NCI-H1105 treated with DMSO at 0.1 percent for 48 hours (cell line): ENCODE measurements at places on chromosomes 6 and 20.

DNA sequence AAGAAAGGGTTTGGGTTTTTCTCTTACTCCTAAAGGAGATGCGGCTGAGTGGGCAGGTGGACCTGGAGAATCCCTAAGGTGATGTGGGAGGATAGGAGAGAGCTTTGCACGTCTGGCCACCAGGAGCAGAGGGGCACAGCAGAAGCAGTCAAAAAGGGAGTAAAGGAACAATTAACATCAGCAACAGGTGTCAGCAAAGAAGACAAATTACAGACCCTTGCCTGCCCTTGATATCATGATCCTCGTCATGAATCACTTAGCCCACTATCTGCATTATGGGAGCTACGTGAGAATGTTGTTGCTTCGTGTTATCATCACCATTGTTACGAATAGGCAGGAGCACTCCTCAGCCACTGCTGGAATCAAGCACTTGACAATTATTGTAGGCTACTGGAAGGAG lies 25.5 kb upstream of the ARG1 start:
- no peak for DNase-seq

DNA sequence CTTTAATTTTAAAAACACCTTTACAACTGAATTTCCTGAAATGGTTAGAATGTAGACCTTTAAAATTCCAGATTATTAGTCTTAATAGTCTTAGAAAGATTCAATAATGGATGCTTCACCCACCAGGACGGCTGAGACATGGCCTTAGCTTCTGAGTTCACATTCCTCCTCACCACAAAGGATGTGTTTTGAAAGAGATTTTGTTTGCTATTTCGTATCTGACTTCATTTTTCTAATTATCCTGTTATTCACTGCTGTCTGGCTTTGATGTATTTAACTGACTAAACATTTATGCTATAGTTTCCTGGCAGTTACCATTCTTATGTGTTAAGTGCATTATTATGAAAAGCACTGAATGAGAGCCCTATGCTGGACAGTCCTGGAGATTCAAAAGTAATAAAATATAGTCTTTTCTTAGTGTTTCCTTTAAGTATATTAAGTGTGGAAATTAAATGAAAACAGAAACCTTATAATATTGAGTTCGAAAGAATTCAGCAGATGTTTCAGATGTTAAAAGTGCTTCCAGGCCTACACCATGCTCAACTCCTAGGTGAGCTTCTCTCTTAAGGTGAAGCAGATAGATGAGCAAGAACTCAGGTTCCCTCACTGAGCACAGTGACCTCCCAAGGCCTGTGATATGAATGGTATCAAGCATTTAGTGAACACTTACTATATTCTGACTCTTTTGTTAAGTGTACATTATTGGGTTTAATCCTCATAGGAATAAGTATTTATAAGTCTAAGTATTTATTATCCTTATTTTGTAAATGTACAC lies 40.3 kb downstream of the MAP3K4 start:
- peak; percentile 8 for DNase-seq

DNA sequence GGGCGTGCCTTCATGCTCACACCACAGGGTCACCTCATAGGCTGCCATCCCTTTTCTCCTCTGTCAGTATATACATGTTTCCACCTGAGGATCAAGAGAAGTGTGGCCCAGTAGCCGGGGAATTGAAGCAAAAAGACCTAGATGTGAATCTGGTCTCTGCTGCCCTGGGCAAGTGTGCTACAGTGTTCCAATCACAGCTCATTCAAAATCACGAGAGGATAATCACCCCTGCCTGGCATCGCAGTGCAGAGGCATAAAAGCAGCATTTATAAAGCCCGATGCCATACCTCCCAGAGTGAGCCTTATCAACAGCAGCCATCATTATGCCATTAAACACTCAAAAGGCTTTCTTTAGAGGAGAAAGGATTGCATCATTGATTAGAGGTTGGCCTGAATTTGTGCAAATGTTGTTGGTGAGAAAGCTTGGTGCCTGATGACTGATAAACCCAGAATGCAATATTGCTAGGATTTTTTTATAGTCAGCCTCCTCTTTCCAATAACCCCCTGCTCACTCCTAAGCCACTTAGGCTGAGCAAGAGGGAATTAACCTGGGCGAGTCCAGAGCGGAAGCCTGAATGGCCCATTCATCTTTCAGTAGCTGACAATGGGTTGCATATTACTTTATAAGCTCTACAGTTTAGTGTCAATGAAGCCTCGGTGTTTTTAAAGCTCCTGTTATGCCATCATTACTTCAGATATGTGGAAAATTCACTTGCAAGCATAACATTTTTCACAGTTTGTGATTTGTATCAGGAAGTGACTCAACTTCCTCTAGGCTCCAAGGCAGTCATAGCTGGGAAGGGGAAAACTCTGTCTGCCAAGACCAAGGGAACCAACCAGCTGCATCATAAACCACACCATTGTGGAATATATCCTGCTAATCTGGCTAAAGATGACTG lies 92.5 kb upstream of the NXT1 start:
- DNase-seq, result peak; percentile 84

DNA sequence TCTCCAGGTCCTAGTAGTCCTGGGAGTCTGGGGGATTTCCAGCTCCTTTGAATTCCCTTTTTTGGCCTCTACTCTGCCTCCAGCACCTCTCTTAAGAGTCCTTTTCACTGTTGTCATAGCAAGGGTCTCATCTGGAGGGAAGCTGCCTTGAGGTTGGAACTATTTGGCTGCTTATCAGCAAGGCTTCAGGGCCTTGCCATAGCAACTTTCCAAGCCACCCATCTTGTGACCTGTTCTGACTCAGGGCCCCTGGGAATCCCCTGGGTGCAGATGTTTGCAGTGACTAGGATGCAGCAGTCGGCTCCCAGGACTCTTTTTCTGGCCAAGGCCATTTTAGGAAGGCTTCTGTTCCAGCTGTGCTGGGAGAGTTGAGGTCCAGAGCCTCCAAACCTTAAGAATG lies 12.4 kb downstream of the PKIG start:
- DNase-seq, result no peak

GRCh38 chr20:44494266-44494665 lies 18.6 kb downstream of the TTPAL start:
- no peak for DNase-seq

DNA sequence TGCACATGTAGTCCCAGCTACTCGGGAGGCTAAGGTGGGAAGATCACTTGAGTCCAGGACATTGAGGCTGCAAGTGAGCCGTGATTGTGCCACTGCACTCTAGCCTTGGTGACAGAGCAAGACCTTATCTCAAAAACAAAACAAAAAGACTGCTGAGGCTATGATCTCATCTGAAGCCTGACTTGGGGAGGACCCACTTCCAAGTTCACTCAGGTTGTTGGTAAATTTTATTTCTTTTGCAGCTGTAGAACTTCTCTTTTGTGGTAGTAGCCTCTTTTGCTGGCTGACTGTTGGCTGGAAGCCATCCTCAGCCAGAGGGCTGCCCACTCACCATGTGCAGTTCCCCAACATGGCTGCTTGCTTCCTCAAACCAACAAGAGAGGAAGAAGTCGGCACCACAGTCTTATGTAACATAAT lies 36.8 kb upstream of the ME1 start:
- no peak for DNase-seq

DNA sequence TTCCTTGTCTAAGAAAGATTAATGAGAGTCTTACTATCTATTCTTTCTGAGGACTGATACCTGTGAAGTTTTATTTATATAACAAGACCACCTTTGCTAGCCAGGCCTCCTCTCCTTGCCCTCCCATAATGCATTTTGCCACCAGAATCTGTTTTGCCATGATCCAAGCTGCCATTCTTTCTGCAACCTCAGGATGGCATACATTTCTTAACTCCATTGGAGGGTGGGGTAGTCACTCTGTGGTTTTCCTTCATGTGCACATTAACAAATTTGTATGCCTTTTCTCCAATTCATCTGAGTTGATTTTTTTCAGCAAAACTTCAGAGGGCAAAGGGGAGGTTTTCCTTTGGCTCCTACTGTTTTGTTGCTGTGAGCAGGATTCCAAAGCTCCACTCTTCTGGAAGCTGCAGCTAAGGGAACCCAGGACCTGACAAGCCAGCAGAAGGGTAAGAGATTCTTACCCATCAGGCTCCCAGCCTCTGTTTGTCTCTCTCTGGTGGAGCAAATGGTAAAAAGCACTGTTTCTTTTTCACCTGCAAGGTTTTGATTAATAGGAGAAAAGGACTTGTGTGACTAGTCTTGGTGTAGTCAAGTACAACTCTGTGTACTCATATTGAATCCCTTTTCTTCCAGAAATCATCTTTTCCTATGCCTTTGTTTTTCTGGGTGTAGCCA lies 26.2 kb upstream of the ENPP4 start:
- no peak for DNase-seq

DNA sequence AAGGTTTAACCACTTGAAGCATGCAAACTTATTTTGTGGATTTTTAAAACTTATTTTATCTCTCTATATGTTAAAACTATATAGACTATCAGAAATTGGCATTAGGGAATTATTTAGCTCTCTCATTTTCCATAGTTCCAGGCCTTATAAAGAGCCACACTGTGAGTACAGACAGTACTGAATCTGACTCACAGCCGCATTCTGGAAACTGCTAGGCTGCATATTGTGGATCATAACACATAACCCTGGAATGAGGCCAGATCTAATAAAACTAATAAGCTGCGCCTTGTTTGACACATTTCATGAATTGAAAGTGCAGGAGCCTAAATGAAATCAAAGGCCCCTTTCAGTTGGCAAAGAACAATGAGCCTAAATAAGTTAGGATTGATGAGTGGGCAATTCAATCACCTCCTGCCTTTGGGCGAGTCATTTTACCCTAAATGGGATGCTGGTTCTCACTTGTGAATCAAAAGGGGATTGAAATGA lies 308.4 kb downstream of the PACRG start:
- DNase-seq, result peak; percentile 82

DNA sequence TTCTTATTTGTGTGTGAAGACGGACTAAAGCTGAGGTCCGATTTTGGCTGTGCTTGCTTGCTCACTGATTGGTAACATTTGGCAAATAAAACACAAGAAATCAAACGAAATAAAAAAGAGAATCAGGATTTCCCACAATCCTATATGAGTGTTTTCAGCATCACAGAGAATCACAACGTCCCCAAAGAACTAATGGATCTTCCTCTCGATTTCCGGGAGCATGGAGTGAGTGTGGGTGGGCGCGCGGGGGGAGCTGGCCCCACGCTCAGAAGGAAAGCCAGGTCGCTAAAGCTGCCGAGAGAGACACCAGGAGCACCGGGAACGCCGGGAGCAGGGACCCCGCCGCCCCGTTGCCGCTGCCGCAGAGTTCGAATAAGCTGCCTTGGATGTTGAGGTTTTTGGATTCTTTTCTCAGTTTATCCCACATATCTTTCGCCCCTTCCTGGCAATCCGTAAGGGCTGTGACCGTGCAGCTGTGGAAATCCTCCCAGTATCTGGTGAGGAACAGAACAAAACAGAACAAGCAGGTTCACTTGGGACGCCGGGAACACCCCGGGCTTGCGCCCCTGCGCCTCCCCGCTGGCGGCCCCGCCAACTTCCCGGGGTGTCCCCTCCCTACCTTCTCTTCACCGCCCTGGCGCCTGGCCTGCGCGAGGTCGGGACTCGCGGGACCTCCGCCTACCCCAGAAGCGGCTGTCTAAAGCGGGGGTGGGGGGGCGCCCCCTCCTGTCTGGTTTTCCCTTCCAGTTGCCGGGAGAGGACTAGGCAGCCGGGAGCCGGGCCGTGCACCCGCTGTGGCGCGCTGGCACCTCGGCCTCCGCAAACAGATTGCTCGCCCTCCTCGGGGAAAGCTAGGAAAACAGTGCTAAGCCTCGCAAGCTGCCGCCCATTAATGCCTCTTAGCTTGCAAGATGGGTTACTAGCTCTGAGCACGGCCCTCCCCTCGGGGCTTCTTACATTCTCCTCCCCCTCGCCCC lies 7.7 kb downstream of the NRN1 start:
- DNase-seq, result no peak

- DNase-seq, result peak; percentile 55
Observed at GRCh38 chr6:164502833-164503232, 806.6 kb downstream of the C6orf118 start.

DNA sequence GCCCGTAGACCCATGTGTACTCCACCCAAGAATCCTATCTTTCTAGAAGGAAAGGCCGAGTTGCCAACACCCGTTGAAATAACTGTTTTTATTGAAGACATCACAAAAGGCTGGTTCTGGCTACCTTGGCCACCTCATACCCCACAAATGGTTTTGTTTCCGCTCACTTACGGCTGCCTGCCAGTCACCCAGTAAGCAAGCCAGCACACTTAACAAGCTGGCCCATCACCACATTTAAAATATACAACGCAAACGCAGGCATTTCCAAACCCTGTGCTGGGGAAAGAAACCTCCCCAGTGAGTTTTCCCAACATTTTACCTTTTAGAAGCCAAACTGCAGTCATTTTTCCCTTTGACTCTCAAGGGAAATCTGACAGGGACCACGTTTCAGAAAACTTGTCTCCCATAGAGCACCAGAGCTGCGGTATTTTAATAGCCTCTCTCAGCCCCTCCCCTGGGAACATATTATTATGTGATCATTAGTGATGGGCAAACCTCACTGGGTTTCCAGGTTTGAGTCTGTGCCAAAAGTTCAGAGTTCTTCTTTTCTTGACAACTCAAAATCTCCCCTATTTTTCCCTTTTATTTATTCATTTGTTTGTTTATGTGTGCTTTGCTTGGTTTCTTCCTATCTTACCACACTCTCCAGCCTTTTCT lies 36.7 kb upstream of the BMP2 start:
- no peak for DNase-seq

DNA sequence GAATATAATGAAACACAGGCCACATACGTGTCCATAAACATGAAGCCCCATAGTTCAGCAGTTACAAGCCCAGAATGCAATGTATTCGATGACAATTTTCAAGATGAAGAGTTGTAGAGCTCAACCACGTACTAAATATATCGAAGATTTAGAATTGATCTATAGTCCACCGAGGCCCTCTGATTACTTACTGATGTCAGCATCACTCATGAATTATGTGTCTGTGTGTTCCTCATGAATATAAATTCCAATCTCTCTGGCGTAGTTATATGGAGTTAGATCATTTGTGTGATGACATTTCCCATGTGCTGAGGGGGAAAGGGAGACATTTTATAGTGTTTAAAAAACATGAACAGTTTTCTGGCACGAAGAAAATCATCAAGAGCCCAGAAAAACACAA lies 97.5 kb downstream of the PFDN4 start:
- DNase-seq, result no peak

DNA sequence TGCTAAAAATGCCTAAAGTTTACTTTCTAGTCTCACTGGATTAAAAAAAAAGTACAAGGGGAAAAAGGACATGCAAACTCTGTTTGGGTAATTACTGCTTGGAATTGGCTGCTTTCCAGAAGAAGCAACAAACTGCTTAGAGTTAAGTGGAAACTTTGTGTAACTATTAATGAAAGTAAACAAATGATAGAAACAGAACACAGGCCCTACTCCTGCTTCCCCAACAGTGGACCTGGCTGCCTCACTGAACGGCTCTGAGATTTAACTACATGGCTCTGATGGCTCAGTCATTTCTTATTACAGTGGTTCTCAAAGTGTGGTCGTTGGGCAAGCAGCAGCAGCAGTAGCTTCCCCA lies 108.5 kb downstream of the MAN1A1 start:
- DNase-seq, result peak; percentile 91

- DNase-seq, result peak; percentile 94
Observed at GRCh38 chr6:106098383-106099234, 12.5 kb downstream of the PRDM1 start.
